Left renal cortex interstitium (tissue), 4 donors: ENCODE measurements at places on chromosomes 2 and 18.

- DNase-seq, result no peak
Observed at GRCh38 chr2:152243761-152244640, 68.4 kb upstream of the STAM2 start.

DNA sequence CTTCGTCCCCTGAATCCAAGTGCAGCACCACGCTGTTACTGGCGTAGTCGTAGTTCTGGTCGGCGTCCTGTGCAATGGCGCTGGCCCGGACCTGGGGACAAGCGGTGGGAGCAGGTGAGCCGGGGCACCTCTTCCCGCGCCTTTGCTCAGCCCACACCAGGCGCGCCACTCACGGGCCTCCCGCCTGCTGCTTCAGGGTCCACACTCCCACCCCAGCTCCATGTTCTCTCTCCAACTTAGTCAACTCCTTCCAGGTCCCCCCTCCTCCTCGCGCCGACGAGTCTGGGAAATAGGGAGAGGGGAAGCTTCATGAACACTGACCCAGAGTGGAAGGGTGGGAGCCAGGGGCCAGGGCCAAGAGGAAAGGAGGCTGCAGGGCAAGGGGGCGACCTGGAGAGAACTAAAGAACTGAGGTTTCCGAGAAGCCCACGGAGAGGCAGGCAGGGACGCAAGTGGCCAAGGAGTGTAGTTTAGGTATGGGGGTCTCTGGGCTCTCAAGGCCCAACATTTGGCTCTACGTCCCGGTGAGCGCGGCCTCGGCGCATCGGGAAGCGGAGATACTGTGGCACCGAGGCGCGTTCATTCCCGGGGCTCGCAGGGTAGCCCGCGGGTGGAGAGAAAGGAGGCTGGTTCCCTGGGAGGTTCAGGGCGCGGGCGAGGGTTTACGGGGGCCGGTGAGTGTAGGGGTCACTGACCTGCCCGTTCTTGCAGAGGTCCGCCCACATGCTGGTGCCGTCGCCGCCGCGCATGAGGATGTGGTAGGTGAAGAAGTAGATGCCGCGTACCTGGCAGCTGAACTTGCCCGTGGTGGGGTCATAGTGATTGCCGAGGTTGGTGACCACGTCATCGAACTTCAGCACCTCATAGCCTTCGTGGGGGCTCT lies 1.4 kb downstream of the C1QL2 start:
- no peak for DNase-seq

DNA sequence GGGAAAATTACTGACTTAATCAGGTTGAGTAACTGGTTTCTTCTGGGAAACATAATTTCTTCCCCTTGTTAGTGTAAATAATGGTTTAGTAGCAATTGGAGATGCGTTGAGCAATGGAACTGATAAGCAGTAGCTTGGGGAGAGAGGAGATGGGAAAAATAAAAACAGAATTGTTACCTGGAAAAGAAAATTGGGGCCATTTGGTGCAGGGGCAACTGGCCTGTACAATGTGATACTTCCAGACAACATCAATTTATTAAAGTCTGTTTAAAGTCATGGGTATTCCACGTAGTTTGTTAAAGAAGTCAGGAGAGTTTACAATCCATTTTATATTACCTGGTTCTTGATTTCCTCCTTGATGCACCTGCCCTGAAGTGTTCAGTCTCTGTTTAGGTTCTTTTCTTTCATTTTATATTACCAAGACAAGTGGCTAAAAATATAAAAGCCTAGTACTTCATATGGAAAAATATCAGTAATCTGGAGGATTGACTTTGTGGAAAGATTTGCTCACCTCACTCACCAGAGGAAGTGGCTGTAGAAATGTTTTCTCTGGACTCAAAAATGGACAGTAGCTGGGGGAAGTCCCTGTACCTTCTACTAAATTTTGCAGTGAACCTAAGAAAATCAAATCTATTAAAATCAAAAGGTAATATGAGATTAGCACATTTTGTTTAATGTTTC lies 161.0 kb downstream of the DDX1 start:
- DNase-seq, result no peak

DNA sequence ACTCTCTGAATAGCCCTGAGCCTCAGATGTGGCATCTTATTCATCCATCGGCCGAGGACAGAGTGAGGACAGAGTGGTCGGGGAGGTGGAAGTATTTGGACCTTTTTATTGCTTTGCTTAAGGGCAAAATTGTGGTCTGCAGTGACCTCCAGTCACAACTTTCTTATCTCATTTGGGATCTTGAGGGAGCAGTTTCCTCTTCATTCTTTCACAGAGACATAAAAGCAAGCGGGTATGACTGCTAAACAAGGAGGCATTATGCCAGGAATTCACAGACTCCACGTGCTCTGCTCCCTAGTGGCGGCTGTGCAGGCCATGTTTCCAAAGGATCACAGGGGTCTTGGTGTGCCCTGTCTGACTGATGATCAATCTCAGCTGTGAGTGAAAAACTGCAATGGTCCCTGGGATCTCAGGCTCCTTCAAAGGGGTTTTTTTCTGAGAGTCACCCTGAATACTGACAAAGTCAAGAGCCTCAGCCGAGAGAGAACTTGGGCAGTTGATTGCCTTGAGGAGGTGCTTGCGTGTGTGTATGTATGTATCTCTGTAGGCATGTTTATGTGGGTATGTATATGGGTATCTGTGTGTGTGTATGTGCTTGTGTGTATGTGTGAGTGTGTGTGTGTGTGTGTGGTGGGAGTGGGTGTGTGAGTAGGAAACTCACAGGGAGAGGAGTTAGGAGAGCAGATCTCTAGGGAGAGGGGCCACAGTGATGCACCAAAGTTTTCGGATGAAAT lies 47.7 kb downstream of the RAPGEF4 start:
- DNase-seq, result no peak

- DNase-seq, result no peak
Observed at GRCh38 chr2:176650104-176650837, 381.0 kb downstream of the MTX2 start.

DNA sequence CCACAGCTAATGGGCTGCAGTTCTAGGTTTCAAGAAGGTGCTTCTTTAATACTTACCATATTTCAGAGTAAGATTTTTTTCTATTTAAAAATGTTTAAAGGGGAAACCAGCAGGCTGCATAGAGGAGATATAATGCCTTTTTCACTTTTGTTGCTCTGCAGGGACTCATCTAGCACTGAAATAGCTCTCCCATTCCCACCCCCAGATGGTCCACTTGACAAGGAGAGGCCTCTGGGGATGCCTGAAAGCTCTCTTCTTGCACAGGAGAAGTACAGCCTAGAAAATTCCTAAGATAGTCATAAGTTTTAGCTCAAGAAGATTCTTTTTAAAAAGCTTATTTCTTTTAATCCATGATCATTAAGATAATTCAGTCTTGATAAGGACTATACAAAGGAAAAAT lies 126.4 kb downstream of the CDH2 start:
- DNase-seq, result no peak

DNA sequence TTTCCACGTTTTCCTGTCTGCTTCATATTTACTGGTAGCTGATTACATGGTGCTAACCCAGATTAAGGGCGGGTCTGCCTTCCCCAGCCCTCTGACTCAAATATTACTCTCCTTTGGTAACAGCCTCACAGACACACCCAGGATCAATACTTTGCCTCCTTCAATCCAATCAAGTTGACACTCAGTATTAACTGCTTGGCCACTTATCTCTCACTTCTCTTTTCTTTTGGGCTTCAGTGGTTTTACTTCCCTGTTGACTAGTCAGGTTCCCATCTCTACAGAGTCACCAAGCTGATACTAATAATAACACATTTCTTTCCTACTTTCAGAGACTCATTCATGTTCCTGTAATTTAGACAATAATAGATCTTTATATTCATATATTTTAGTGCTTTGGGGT lies 302.2 kb upstream of the MAP2 start:
- DNase-seq, result no peak

DNA sequence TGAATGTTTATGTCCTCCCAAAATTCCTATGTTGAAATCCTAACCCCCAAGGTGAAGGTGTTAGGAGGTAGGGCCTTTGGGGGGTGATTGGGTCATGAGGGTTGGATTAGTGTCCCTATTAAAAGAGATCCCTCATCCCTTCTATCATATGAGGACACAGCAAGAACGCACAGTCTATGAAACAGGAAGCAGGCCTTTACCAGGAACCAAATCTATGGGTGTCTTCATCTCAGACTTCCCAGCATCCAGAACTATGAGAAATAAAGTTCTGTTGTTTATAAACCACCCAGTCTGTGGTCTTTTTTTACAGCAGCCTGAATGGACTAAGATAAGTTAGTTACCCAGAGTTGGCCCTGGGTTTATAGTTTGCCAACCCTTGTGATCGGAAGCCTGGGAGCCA lies 153.1 kb downstream of the INO80D start:
- no peak for DNase-seq

GRCh38 chr18:24616653-24617052 lies 156.2 kb downstream of the HRH4 start:
- no peak for DNase-seq

DNA sequence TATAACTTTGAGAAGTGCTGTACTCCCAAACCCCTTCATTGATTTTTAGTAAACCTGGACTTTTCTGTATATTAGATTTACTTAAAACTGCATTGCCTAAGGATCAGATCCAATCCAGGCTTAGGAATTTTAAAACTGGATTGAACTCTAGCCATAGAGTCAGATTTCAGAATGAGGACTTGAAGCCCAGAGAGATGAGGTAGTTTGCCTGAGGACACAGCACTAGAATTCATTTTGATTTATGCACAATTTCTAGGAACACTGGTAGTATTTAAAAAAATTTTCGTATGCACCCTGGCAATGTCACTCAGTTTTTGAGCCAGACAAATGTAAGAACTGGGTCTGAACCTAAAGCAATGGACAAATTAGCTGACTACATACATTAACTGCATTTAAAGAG lies 144.9 kb downstream of the KCTD1 start:
- DNase-seq, result no peak

GRCh38 chr18:9323750-9324445 lies 10.7 kb upstream of the TWSG1 start:
- no peak for DNase-seq

DNA sequence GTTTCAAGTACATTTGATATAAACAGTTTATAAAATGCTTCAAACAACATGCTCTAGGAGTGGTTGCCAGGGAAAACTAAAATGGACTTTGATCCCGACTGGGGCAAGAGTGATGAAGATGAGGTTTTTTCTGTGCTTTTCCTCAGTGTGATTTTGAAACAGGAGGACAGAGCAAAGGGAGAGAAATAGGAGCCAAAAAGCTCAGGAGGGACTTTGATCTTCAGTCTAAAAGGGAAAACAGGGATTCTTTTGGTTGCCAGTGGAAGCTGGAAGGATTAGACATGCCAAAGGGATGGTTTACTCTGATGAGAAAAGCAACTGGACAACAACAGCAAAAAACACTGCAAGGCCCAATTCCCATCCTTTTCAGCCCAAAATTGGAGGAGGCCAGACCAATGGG lies 95.5 kb downstream of the LTBP1 start:
- DNase-seq, result no peak

GRCh38 chr2:134247679-134248078 lies 6.2 kb upstream of the MGAT5 start:
- DNase-seq, result no peak

- DNase-seq, result no peak
Observed at GRCh38 chr2:47006374-47007222, 91.0 kb upstream of the MCFD2 start.

- DNase-seq, result no peak
Observed at GRCh38 chr2:156311976-156312375, 20.5 kb downstream of the NR4A2 start.

DNA sequence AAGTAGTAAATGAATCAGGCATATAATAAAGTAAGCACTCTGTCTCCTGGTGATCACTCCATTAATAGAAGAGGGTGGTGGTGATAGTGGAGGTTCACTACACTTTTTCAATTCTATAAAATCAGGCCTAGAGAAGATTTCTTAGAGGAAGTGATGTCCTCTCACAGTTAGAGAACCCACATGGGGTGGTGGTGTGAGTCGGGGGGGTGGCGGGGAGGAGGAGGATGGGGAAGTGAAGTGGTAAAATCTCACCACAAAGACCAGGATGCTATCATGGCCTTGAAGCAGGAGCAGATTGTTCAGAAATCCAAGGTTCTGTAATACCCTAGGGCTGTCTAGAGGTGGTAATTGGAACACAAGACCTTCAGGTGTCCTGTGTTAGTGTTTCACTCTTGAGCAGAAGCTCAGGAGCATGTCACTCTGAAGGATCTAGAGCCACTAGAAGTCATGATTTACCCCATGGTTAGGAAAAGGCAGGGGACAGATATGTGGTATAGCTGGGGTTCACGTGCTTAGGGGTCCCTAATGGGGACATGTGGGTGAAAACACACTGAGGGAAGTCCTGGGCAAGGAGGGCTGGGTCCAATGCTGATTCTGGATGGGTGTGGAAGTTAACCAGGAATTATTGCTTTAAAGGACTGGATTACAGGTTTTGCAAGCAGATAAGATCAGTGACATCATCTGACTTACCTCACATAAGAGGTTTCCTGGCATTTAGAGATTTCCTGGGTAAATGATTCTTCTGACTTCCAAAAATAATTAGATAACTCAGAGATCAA lies 31.0 kb downstream of the RNF125 start:
- DNase-seq, result no peak

DNA sequence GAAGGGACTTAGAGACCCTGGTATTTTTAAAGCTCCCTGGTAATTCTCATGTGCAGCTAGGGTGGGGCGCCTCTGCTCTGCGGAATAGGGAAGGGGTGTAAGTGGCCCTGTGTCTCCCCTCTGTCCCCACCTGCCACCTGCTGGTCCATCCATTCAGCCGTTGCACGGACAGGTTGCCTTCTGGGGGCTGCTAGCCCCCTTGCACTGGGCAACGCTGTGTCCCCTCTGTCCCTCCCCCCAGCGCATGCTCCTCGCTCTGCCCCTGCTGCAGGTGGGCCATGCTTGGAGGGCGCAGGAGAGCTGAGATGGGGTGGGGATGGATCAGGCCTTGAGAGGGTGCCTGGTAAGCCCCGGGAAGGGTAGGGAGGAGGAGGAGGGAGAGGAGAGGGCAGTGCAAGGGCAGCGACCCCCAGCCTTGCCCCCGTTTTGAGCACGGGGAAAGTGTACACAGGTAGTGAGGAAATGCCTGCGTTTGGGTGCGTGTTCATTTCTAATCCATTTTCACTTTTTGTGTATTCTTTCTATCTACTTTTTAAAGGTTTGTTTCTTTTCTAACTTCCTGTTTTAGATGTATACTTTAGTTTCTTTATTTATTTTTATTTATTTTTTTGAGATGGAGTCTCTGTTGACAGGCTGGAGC lies 23.9 kb downstream of the RRM2 start:
- DNase-seq, result no peak
